ENCODE measurements at places on chromosomes 12 and 14.

GRCh38 chr12:130286741-130287440 lies 50.8 kb upstream of the PIWIL1 start:
- DNase-seq, result no peak

GRCh38 chr12:22990501-22990900 lies 365.5 kb downstream of the ETNK1 start:
- DNase-seq, result no peak

DNA sequence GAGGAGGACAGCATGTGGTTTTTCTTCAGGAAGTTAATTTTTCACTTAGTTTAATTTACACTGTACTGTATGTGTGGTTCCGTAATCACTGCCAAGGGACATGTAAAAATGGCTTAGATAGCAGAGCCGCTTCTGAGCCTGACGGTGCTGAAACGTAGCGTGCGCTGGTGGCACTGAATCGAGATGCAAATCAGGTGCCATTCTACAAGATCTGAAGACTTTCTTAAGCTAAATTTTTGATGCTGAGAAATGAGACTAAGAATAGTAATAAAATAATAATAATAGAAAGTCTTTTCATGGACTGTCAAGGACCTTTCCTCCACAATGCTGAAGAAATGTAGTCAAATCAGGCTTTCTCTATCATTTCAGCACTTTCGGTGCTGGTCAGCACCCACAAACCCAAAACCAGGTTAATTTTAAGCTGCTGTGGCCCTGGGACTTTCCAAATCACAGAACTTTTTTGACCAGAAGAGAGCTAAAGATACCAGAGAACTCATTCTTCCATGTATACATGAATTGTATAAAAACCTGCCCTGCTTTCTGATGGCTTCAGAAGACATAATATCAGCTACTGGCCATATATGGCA lies 183.3 kb upstream of the LMO3 start:
- DNase-seq, result no peak

DNA sequence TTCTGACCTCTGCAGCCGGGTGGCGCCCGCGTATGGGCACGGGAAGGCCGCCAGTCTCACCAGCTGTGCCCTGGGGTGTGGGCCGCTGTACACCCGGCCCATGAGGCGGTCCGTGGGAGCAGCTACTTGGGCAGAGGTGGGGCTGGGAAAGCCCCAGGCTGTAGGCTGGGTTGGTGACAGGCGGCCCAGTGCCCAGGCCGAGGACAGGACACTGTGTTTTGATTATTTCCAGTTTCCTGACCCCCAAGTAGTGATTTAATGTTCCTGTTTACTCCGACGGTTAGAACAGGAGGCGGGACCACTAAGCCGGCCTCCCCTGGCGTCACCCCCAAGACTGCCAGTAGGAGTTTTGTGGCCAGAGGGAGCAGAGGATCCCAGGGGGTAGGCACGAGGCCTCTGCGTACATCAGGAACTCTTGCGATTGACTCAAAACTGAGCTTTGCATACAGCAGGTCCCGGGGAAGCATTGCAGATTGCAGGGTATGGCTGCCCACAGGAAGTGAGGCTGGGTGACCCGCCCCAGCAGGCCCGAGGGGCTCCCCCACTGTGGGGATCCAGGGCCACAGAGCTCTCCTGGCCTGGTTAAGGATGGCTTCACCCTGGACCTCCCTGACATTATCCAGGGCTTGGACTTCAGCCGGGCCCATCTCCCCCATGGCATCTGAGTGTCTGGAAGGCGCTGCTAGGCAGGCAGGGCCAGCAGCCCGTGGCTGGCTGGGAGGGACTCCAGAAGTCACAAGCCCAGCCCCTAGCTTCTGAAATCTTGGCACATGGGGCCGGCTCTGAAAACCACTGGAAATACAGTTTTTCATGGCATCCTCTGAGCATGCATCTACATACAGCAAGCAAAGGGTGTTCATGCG lies 42.5 kb upstream of the DIO3 start:
- no peak for DNase-seq

GRCh38 chr14:70045844-70046535 lies 142.8 kb downstream of the SLC8A3 start:
- peak; percentile 71 for DNase-seq

DNA sequence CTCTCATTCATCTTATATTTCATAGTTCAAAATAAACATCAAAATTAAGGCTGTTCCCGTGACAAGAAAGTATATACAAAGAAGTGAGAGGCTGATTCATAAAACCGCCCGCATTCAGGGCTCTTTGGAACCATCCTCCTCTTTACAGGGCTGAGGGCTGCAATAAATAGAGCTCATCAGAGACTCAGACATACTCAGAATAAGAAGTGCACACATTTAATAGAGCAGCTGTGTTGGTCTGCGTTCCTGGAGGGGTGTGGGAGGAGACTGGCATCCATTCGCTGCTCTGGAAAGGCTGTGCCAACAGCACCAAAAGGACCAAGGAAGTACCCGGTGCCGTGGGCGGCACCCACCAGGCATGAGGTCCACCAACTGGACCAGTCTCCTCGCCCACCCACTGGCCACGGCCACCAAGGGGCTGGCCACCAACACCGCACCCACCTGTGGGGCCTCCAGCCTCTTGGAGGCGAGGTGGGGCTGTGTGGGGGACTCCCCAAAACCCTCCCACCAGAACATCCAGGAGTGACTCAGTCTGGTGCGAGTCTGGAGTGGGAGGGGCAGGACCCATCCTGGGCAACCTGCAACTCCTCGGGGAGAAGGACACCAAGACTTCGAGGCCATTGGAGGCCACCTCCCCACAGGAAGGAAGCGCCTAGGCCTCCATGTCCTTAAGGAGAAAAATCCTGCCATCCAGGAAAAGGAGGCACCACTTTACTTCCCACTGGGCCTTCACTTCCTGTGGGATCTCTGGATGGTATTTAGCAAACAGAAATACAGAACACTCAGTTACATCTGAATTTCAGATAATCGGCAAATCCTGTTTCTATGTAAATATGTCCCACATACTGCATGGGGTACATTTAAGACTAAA lies 32.7 kb downstream of the VCPKMT start:
- DNase-seq, result no peak
